ENCODE measurements at places on chromosomes 3 and 15.

- DNase-seq = no peak
Measured at GRCh38 chr3:71653414-71653807, 69.9 kb upstream of the FOXP1 start.

DNA sequence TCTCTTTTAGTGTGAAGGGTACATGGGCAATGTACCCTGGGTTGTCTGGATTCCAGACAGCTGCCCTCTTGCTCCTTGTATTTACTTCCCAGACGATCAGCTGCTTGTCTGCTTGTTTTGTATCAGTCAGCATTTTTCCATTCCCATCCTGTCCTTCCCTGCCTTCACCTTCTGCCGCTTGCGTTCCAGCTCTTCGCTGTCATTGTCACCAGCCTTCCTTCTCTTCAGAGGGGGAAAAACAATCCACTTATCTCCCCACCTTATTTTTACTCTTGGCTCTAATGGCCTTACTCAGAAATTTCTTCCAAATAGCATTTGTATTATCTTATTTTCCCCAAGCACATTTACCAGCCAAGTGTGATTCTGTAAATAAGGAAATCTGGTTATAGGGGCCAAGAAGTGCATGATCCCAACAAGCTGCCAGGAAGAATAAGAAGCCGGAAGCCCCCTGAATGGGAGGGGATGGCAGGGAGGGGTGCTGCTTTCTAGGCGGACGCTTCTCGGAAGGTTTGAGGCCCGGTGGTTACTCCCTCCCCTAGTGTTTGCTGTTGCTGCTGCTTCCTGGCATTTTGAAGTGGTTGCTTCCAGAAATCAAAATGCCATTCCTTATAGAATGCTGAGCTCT lies 497.6 kb downstream of the NTRK3 start:
- DNase-seq = no peak

DNA sequence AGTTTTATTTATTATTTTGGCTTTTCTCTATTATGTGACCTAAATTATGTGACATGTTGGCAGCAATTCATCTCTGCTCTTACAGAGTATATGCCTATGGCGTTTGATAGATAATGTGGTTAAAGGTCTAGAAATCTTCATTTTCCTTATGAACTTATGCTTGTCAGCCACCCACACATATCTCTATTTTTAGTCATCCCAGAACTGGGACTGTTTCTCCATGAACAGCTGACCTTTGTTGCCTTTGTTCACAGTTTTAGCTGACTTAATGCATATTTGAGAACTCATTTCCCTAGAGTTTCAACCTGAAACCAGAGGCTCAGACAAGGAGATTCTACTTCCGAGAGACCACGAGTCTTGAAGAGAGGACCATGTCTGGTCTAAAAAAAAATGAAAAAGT lies 176.5 kb downstream of the RAP2B start:
- DNase-seq = no peak

- DNase-seq = no peak
Measured at GRCh38 chr15:94164971-94165370, 66.4 kb upstream of the MCTP2 start.

- no peak for DNase-seq
Measured at GRCh38 chr3:79809106-79809505, 41.3 kb upstream of the ROBO1 start.

GRCh38 chr3:125594125-125594524 lies 1.2 kb downstream of the OSBPL11 start:
- no peak for DNase-seq

- no peak for DNase-seq
Measured at GRCh38 chr3:20140881-20141280, 45.1 kb downstream of the SGO1 start.

GRCh38 chr3:169929830-169930519 lies 18.6 kb downstream of the SAMD7 start:
- DNase-seq = no peak

DNA sequence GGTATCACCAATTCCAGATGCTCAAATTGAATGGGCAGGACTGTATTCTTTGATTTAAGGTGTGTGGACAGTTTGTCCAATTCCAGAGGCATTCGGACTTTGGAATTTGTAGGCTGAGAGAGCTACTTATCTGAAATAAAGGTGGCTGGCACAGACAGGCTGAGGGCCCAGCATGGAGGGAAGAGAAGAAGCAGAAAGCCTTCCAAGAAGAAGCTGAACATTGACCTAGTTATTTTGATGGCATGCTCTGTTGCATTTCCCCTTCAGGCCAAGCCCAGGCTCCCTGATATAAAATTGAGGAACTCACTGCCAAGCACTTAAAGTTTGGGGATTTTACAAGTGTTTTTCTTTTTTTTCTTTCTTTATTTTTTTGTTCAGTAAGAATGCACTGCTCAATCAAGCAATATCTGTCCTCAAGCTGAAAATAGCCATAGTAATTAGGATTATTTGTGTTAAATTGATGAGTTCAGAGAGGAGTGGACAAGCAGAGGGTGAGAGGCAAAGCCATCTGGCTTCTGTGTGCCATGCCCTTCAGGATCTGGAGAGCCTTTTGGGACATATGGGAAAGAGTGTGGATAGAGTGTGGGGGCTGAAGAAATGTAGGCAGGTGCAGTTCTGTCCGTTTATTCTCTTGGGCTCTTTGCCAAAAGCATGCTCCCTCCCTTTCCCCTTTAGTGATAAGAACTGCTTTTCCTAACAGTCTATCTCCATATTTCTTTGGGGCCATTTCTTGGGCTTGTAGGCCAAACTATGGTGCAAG lies 148.9 kb downstream of the OXSM start:
- no peak for DNase-seq

GRCh38 chr3:194133661-194134230 lies 2.2 kb upstream of the HES1 start:
- DNase-seq = peak; percentile 19

GRCh38 chr15:85652457-85652856 lies 142.3 kb downstream of the KLHL25 start:
- DNase-seq = no peak

- no peak for DNase-seq
Measured at GRCh38 chr15:68224546-68225250, 4.8 kb downstream of the CLN6 start.

DNA sequence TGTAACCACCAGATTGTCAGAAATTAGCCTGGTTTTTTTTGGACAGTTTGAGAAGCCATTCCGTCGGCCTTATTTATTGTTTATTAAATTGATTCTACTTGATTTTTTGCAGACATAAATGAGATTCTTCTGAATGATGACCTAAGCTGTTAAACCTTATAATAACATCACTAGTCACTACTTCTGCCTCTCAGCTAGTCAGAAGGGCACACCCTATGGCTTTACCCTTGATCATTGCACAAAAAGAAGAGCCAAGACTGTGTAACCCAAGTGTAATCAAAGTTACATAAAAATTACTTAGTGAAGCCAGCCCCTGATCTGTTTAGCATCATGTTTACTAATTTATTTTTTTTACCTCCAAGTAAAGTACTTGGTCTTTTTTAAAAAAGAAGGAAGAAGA lies 64.3 kb downstream of the CHL1 start:
- DNase-seq = no peak

GRCh38 chr15:72375501-72375845 lies 341 bp downstream of the HEXA start:
- no peak for DNase-seq

GRCh38 chr3:126208606-126209256 lies 28.3 kb upstream of the ALDH1L1 start:
- DNase-seq = no peak

DNA sequence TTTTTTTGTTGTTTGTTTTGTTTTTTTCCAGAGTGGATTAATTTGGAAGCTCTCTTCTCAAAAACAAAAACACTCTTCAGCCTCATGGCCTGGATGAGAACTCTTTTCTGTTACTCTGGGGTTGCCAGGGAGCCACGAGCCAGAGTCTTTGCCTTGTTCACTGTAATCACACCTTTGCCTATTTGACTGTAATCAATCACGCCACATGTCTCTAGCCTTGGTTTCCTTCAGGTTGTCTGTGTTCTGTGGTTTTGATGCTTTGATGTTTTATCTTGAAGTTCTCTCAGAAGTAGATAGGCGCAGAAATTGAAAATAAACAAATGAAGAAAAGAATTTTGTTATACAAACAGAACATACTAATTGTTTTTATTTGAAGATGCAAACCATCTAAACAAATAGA lies 62.3 kb upstream of the IGF1R start:
- no peak for DNase-seq

- DNase-seq = no peak
Measured at GRCh38 chr3:95097493-95097892, 1034.6 kb downstream of the NSUN3 start.

GRCh38 chr3:27275441-27275990 lies 93.7 kb downstream of the NEK10 start:
- no peak for DNase-seq

GRCh38 chr3:146464005-146464595 lies 5.3 kb downstream of the PLSCR2 start:
- no peak for DNase-seq

DNA sequence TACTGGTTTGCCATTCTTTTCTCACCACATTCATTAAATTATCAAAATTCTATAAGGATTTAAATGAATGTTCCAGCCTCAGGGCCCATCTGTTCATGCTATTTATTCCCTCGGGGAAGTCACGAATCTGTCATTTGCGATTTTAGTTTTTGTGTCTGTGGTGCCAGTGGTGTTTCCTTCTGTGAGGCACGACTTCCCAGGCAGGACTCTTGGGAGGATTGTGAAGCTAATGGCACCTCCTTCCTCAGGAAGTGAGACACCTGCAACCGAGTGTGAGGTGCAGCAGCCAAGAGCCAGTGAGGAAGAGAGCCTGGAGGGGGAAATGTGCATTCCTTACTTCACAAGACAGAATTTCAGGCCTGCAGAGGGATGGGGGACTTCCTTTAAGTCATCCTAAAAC lies 24.1 kb downstream of the SV2B start:
- DNase-seq = no peak

GRCh38 chr15:64146885-64147681 lies 4.4 kb upstream of the SNX22 start:
- DNase-seq = no peak

DNA sequence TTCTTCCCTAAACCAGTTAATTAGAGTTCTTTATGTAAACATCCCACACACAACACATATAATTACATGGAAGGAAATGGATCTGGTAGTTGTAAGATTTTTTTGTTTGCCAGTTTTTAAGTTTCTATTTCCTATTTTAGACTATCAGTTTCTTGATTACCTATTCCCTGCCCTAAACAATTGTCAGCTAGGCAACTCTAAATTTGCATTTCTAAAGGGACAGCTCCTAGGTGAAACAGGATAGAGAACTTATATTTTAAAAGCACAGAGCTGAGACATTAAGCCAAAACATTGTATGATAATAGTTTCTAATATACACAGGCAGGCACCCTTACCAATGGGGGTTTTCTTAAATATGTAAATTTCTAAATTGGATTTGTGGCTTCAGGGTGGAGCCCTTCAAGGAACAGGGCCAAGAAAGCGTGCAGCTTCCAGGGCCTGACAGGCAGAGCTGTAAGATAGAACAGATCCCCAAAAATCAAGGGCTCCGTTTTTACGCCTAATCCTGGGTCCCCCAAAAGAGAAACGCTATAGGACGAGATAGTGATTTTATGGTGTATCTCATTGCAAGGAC lies 8.9 kb downstream of the LEKR1 start:
- DNase-seq = no peak

DNA sequence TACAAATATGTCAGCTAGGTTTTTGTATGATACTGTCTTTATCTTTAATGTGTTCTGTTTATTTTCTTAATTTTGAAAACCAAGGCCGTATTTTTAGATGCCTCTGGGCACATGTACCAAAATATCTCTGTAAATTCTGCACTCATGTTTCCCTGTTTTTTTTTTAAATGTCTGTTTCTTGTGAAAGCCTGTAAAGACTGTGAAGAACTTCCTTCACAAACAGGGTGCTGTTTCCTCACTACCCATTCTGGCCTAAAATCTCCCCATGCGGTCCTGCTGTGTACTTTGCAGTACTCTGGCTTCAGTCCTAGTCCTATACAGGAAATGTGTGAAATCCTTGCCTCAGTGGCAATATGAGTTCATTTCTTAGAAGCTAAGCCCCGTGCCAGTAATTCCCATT lies 133.4 kb upstream of the ZBTB20 start:
- no peak for DNase-seq

- DNase-seq = no peak
Measured at GRCh38 chr15:80003934-80004472, 33.0 kb upstream of the BCL2A1 start.

DNA sequence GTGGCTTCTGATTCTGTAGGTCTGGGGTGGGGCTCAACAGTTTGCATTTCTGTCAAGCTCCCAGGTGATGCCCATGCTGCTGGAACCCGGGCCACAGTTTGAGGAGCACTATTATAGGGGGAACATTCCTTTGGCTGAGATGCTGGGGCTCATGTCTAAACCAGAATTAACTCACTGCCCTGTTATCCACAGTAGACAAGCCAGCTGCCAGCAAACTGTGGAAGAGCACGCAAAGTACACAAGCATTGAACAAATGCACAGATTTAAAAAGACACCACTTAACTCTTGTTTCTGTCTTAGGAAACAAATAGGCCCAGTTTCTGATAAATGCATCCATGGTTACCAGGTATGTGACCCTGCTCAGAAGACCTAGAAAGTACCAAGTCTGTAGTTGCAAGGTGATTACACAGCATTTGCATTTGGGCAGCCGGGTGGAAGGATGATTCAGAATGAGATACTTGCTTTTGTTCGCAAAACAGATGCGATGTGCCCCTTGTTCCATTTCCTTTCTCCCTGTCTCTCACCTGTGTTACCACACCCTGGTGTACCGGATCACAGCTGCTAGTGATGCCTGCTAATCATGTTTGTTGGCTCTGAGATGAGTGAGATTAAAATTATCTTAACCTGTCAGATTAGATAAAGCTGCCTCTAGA lies 12.4 kb downstream of the GYG1 start:
- DNase-seq = peak; percentile 20

GRCh38 chr3:13483286-13483685 lies 3.2 kb downstream of the HDAC11 start:
- no peak for DNase-seq

DNA sequence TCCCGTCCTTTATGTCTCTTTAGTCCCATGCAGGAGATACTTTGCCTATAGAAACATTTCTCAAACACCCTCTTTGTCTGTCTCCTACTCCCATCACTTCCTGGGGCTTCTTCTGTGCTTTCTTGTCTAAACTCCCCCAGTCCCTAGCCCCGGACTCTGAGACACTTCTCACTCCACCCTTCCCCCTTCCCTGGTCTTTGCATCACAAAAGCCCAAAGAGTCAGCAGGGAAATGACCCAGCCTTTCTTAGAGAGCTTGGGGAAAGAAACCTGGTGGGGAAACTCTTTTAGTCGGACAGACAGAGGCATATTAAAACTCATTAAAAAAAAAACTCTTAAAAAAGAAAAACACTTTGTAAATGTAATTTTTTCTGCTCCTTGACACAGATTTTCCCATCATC lies 211.2 kb downstream of the TJP1 start:
- DNase-seq = no peak

GRCh38 chr3:171057072-171057471 lies 30.6 kb upstream of the SLC2A2 start:
- DNase-seq = no peak

- DNase-seq = no peak
Measured at GRCh38 chr15:94099574-94099960, 131.8 kb upstream of the MCTP2 start.

DNA sequence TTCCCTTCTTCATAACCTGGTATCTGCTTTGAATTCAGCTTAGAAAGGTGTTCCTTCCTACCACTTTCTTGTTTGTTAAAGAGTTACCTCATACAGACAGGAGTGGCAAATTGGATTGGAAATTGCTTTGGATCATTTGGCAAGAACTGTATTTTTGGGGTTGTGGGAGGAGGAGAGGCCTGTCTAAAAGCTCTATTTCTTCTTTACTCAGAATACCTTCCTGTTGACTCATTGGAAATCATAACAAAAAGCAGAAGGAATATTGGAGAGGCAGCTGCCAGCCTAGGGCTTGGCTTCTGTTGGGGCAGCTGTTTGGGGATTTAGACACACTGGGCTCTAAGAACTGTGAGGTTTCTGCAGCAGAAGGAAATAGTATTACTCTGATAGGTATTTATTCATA lies 14.2 kb downstream of the IQGAP1 start:
- no peak for DNase-seq
